ENCODE measurements at places on chromosomes 13 and 19.

DNA sequence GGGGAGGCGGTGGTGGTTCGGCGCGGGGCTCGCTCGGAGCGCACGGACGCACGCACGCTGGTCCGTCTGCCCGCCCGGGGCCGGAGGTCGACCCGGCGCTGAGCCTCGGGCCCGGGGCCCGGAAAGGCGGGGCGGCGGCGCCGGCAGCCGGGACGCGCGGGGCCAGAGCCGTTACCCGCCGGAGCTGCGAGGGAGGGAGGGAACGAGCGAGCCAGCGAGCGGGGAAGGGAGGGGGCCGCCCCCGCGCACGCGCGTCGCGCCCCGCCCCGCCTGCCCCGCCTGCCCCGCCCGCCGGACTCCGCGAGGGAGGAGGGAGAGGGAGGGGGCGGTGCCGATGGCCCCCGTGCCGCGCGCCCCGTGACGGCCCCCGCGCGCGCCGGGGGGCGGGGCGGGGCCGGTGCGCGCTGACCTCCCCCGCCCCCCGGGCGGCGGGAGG is 15.0 kb downstream of the CIC start:
- peak; percentile 93 for DNase-seq

DNA sequence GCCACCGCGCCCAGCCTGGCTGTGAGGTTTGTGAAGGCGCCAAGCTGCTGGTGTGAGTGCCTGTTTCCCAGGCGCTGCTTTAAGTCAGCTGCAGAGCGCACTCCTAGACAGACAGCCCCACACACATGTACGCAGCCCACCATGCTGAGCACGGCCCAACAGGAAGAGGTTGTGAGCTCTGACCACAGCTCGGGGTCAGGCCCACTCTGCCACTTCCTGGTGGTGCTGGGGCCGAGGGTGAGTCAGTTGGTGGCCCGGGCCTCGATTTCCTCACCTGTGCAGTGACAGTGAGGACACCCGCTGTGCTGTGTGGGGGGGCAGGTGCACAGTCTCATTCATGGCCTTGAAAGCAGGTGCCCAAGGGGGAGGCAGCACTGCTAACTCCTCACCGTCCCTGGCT is 106.7 kb downstream of the KDM4B start:
- DNase-seq: no peak

- DNase-seq: no peak
These were observed 1.2 kb upstream of the GAMT start for GRCh38 chr19:1402411-1403070.

DNA sequence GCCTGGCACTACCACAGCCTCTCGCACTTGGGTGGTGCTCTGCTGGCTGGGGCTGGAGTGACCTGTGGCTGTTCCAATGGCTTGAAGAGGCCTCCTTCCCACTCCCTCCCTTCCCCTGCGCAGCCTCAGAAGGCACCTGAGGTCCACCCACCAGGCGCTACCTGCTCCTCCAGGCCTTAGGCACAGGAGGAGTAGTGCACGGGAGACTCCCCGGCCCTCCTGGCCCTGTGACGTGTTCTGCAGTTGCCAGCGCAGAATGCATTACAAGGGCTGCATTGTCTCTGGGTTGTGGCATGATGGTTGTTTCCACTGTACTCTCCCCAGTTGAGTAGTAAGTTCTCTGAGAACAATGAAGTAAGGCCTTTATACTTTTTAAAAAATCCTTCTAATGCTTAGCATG is 128.6 kb downstream of the TEX29 start:
- DNase-seq: no peak

- no peak for DNase-seq
These were observed 101.6 kb downstream of the ENOX1 start for GRCh38 chr13:43684963-43685725.

DNA sequence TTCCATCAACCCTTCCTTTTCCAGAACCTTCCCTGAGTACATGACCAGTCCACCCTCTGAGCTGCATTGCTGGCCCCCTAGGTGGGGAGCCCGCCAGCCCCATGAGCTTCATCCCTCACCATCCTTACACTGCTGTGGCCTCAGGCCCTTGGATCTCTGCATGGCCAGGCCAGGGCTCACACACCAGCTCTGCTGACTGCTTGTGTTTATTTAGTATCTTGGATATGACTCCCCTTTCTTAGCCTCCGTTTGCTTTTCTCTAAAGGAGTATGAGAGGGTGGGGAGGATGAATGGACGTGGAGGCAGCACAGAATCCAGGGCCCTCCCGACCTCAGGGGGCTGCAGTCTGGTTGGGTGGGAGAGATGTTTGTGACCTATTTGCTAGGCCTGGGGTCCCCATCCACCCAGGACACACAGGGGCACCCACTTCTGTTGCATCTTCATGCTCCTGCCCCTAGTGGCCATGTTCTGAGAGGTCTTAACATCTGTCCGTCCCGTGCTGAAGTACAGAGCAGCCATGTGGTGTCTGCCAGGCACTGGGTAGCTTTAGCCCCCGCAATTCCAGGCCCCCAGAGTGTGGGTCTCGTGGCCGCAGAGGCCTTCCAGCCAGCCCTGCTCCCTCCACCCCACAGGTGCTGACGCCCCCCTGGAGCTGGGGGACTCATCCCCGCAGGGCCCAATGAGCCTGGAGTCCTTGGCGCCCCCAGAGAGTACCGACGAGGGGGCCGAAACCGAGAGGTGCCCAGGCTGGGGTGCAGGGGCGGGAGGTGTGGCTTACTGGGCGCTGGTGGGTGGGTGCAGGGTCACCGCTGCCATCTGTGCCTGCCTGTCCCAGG is 13.0 kb downstream of the ARHGEF1 start:
- no peak for DNase-seq

DNA sequence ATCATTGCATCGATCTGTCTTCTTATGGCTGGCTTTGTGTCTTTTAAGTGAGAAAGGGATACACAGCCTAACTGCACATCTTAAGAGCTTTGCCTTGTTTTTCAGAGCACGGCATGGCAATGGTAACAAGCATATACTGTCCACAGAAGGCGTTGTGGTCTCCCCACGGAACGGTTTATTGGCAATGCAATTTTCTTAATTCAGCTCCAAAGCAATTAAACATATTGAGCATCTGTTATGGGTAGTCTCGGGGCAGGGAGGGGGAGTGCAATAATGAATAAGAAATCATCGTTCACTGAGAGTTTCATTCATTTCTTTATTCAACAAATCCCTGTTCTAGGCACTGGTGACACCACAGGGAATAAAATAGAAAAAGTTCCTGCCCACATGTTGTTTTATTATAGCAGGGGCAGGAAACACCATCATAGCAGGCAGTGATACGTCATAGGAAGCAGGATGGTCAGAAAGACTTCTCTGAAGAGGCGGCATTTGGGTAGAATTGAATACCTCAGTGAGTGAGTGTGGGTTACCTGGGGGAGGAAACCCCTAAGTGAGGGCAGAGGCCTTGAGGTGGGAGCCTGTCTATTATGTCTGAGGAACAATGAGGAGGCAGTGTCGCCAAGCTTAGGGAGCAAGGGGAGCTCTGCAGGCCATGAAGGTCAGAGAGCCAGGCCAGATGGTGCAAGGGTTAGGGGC is 185.7 kb upstream of the KL start:
- no peak for DNase-seq

DNA sequence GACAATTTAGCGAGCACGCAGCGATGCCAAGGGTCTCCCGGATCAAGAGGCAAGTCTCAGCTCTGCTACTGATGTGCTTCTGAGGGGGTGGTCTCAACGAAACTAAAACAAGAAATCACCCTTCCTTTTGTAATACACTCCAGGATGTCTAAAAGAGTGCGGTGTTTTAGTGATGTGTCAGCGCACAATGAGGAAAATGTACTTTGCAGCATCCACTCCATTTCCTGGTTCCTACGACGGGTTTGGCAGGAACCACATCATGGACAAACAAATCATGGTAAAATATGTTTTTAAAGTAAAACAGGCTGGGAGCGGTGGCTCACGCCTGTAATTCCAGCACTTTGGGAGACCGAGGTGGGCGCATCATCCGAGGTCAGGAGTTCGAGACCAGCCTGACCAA is 154.0 kb upstream of the TSC22D1 start:
- DNase-seq: no peak

DNA sequence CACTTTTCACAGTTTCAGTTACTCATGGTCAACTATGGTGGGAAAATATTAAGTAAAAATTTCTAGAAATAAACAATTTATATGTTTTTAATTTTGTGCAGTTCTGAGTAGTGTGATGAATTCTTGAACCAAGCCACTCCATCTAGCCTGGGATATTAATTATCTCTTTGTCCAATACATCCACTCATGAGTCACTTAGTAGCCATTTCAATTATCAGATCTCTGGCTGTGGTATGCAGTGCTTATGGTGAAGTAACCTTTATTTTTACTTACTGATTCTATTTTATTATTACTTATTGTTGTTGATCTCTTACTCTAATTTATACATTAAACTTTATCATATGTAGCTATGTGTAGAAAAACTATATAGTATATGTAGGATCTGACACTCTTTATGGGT is 128.9 kb upstream of the KLHL1 start:
- DNase-seq: no peak

- no peak for DNase-seq
These were observed 10.5 kb downstream of the DDX39A start for GRCh38 chr19:14408491-14409145.

DNA sequence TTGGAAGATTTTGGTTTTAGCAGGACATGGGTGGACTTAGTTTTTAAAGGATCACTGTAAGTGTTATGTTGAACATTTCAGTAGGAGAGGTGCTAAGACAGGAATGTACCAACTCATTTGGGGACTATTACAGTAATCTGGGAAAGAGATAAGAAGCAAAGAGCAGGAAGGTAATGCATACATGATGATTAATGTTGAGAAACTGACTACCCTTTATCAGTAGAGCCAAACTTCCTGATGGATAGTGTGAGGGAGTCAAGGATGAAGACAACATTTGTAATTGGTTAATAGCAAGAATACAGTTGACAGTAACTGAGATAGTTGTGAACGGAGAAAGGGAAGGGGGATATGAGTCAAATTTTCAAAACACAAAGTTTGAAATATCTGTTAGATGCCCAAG is 421.9 kb upstream of the PRR20A start:
- DNase-seq: no peak

GRCh38 chr19:32750441-32751055 is 31.0 kb downstream of the TDRD12 start:
- DNase-seq: no peak

DNA sequence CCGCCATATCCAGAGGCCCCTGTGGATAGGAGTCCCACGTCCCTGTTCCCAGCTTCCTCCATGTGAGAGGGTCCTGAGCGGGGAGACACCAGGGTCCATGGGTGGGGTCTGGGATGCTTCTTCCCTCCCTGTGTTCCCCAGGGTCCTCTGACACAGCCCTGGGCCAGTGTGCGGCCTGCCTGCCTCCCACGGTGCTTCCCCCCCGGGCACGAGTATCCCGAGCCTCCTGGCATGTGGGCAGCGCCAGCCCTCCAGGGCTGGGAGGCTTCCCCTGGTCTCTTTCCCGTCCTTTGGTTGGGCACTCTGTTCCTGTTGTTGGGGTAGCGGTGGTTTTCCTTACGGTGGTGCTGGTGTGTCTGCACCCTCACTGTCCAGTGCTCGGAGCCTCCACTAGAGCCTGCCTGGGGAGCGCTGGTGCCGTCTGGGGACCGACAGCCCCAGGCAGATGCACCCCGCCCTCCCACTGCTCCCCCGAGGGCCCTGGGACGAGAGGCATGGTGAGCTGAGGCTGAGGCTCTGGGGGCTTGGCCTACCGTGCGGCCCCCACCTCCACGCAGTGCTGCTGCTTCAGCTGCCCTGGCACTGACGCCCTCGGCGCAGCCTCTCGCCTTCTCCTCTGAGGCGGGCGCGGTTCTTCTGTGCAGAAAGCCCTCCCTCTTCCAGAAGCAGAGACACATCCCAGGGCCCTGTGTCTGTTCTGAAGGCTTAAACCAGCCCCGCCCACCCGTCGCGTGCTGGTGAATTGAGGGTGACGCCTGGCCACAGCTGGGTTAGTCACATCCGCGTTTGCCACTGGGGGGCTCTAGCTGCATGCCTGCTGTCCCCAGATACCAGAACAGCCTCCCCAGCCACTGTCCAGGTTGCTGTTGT is 27.9 kb downstream of the PLEKHJ1 start:
- DNase-seq: peak; percentile 82

DNA sequence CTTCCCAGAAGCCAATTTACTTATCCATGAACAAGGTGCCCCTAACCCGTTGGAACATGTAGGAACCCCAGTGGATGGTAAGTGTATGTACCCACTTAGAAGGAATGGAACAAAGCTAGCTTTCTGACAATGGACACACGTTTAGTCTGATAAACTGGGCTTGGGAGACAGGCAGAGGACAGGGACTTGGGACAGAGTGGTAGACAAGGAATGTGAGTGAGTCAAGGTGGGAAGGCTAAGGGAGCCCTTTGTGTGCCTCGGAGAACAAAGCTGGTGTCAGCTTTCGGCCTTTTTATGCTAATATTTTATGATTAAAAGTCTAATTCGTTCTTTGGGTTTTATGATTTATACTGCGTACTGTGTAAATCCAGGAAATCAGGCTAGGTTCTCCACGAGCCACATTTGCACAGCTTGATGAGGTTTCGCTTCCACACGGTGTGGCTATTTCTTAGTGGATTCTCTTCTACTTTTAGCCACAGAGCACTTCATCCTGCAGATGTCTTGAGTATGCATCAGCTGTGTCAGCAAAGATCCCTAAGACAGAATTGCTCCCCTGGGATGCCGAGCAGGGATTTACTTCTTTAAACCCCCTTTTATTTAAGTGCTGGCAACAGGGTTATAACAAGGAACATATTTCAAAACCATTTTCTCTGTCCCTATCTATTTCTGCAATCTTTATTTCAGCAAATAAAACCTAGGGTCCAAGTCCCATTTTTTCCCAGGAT is 258.5 kb downstream of the DLEU7 start:
- no peak for DNase-seq

DNA sequence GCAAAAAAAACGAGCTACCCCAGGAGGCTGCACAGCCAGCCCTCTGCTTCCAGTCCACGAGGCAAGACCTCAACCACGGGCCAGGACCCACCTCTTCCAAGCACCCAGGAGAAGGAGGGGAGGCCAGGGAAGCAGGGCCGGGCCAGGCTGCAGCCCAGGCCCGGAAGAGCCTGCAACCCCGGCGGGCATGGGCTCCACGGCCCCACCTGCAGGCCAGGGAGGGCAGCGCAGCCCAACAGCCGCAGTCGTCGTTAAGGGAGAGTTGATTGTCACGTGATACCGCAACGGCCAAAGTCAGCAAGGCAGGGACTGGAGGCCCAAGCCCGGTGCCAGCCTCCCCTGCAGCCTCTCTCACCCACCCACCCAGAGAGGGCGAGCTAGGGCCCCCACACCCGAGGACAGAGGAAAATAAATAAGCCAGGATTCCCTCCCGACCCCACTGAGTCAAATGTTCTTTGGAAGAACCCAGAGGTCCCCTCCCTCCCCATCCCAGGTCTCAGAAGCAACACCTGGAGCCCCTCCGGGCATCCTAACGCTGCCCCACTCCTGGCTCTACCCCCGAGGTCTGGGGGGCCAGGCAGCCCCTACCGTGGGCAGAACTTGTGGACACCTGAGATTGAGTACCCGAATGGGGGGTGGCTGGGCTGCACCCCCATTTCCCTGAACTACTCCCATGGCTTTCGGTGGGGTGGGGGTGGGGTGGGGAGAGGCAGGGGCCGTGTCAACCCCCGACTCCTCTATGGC is 5.2 kb upstream of the REXO1 start:
- DNase-seq: peak; percentile 87

GRCh38 chr19:32642771-32643170 is 32.2 kb downstream of the ANKRD27 start:
- no peak for DNase-seq
